Spinal cord (tissue), 10 donors: ENCODE measurements at places on chromosomes 1 and 21.
A peak's percentile ranks its signal among the peaks of the same experiment; 100 is the strongest.

DNA sequence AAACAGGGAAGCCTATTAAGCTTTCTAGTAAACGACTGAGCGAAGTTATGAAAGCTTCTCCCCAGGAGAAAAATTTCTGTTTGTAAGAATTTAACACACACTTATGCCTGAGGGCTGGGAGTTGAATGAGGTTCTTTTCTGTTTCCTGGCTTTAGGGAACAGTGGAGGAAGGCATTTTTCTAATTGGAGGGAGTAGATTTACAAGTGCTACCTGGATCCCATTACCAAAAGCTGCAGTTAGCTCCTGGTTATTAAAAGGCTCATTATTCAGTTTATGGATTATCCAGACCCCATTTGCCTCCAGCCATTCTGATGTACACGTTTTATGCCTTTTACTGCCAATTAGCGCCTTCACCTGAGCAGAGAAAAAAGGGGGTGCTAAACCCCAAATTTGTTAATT is 7.5 kb downstream of the ST6GALNAC3 start:
- DNase-seq: no peak

- no peak for DNase-seq
These were observed 5.4 kb upstream of the SLC2A7 start for GRCh38 chr1:9031484-9032259.

DNA sequence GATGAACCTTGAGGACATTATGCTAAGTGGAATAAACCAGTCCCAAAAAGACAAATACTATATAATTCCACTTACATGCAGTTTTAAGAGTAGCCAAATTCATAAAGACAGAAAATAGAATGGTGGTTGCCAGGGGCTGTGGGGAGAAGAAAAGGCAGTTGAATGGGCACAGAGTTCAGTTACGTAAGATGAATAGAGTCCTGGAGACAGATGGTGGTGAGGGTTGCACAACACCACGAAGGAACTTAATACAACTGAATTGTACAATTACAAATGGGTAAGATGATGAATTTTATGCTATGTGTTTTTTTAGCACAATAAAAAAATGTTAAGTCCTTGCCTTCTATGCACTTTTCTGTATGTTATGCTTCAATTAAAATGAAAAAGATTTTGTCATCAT is 66.6 kb downstream of the CD34 start:
- DNase-seq: no peak

GRCh38 chr21:43958364-43959158 is 53.5 kb upstream of the TRAPPC10 start:
- no peak for DNase-seq

DNA sequence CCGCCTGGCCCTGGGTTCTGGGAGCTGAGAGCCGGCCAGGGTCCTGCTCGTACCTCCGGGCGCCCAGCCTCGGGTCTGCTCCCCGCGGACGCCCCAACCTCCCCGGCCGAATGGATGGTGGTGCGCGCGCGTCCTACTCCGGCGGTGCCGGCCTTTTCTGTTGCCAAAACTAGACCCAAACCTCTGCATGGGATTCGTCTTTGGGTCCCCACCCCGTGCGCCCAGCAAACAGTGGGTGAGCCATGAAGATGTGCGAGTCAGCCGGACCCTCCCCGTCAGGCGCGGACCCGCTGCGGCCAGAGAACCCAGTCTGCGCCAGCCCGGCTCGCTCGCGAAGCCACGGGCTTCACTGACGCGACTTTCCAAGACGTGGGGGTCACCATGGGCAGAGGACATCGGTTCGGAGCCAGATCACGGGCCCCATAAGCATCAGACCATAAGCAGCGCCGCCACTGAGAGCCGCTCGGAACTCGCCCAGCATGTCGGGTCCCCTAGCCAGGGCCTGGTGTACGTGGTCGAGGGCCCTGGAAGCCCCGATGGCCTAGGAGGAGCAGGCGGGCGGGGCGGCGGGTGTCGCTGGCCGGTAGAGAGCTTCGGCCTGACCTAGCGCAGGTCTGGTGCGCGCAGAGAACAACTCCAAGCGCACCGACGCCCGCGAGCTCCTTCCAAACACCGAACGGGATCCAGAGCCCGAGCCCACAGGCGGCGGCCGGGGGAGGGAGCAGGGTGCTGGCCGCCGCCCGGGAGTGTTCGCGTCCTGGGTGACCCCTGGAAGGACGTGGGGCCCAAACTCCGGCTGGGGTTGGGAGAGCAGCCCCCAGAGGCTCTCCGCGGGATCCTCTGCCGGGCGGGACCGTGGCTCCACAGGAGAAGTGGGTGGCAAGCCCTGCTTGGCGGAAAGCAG is 1.0 kb upstream of the TP73 start:
- peak; percentile 22 for DNase-seq

- no peak for DNase-seq
These were observed 13.7 kb downstream of the CSF1 start for GRCh38 chr1:109924316-109924715.

GRCh38 chr1:34176830-34177603 is at the start of gene C1orf94:
TSS of gene C1orf94 (plus strand) at chr1:34176907. CDS start at chr1:34177790, 883 bp downstream.
- DNase-seq: no peak

GRCh38 chr1:78250201-78250600 is 204.4 kb downstream of the GIPC2 start:
- DNase-seq: no peak

- no peak for DNase-seq
These were observed 17.5 kb downstream of the UBASH3A start for GRCh38 chr21:42421018-42421793.

DNA sequence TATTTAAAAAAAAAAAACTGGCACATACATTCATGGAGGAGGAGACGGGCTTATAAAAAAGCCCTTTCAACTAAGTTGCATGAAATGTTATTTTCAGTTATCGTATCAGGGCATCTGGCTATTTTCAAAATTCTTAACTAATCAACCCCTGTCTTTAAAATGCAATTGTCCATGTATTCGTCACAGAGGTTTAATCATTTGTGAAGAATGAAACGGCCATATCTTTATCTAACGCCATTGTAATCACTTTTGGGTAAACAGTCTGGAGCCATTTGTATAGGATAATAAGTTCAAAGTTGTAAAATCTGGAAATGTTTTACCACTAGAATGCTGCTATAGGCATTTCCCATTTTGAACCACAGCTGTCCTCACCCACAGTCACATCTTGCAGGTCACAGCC is 30.4 kb downstream of the SLC30A10 start:
- DNase-seq: no peak
